IMR-90 (cell line): ENCODE measurements at places on chromosomes 6 and 20.

- H3K4me1 ChIP-seq: no peaks in the 10 kb centered on the region
- H3K4me3 ChIP-seq: no peak overlapping the region
- no peaks in the 10 kb centered on the region for H3K27me3 ChIP-seq
- no peak overlapping the region for H3K27ac ChIP-seq
- no peak for DNase-seq
These were observed 83.8 kb upstream of the FOXO3 start for GRCh38 chr6:108476847-108477430.

- H3K27ac ChIP-seq: no peak overlapping the region
- H3K27me3 ChIP-seq: no peaks in the 10 kb centered on the region
- H3K4me1 ChIP-seq: peaks cover 9% of the 10 kb centered on the region
- H3K4me3 ChIP-seq: no peak overlapping the region
- H3K36me3 ChIP-seq: no peaks in the 10 kb centered on the region
These were observed 54.9 kb upstream of the NT5E start for GRCh38 chr6:85394853-85395538.

DNA sequence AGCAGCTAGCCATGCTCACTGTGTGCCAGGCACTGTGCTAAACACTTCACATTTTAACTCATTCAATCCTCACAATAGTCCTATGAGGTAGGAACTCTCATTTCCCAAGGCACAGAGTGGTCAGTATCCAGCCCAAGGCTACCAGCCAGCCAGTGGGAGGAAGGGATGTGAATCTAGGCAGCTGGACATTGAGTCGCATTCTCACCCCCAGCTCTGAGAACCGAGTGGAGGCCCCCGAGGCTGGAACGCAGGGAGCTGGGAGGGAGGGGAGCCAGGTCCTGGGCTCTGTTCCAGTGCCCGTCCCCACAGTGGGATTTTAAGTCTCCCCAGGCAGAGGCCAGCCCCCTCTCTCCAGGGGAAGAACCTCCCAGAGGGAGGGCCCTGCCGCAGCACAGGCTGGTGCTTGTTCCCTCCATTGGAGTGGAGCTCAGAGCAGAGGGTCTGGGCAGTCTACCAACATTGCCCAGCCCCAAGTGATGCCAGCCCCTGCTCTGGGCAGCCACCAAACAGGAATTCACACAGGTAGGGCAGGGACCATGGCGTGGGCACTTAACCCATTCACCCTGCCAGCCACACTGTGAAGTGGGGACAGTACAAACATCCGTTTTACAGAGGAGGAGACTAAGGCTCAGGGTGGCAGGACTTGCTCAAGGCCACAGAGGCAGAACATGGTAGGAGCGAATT, 131.3 kb downstream of the CEBPB start:
- no peak overlapping the region for H3K4me3 ChIP-seq
- no peaks in the 10 kb centered on the region for H3K36me3 ChIP-seq
- DNase-seq: peak; percentile 72
- H3K27ac ChIP-seq: peak overlapping the region; percentile 70

- no peak overlapping the region for H3K27ac ChIP-seq
- H3K27me3 ChIP-seq: no peaks in the 10 kb centered on the region
- H3K36me3 ChIP-seq: peaks cover 2% of the 10 kb centered on the region; the same call in 1 of the 2 replicates
- H3K4me1 ChIP-seq: no peaks in the 10 kb centered on the region
- H3K4me3 ChIP-seq: no peak overlapping the region
These were observed 64.2 kb upstream of the XRN2 start for GRCh38 chr20:21238818-21239536.

GRCh38 chr20:13296070-13296469, 75.0 kb downstream of the ISM1 start:
- no peaks in the 10 kb centered on the region for H3K4me1 ChIP-seq
- H3K27ac ChIP-seq: no peak overlapping the region
- H3K4me3 ChIP-seq: no peak overlapping the region
- no peaks in the 10 kb centered on the region; the same call in 1 of the 2 replicates for H3K27me3 ChIP-seq
- no peaks in the 10 kb centered on the region for H3K36me3 ChIP-seq

DNA sequence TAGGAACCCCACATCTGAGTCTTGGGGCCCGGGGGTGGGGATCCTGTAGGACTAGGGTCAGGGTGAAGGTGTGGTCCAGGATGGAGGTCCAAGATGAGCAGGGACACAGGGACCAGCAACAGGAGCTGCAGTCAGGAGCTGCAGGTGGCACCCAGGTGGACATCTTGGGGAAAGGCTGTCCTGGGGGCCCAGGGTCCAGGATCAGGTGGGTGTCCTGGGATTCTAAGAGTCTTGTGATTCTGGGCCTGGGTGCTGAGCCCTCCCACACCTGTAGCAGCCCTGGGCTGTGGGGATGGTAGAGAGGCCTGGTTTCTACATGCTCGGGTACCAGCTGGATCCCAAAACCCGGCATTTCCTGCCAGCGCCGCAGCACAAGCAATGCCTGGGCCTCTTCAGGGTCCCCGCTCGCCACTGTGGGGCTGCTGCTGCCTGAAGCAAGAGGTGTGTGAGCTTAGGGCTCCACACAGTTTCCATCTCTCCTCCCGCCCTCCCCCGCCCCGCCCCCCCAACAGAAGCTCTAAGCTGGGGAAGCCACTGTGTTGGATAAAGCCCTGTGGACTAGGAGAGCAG, 20.7 kb downstream of the ERGIC3 start:
- DNase-seq: no peak
- peaks cover 14% of the 10 kb centered on the region for H3K36me3 ChIP-seq
- H3K27me3 ChIP-seq: no peaks in the 10 kb centered on the region

GRCh38 chr6:11224966-11225463, 7.5 kb downstream of the NEDD9 start:
- H3K36me3 ChIP-seq: peaks cover 3% of the 10 kb centered on the region; the same call in 1 of the 2 replicates
- no peak for DNase-seq
- H3K4me1 ChIP-seq: peaks cover 13% of the 10 kb centered on the region
- no peak overlapping the region for H3K27ac ChIP-seq

DNA sequence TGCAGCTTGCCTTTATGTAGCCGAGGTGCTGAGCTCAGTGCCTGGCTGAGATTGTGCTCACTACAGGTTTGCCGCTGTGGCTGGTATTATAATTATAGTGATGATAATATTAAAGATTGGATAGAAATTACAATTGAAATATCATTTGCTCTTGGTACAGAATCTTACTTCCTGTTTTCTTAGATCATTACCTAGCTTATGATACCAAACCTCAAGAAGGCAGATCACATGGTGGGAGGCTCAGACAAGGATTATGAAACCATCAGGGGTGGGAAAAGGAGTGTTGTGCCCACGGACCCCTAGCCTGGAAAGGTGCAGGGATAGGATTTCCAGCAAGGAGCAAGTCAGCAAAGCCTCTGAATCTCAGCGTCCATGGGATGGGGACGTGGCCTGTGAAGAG, 70.6 kb downstream of the IGF2R start:
- no peak overlapping the region for H3K27ac ChIP-seq
- DNase-seq: no peak
- H3K4me1 ChIP-seq: peaks cover 7% of the 10 kb centered on the region
- no peak overlapping the region for H3K4me3 ChIP-seq
- no peaks in the 10 kb centered on the region for H3K27me3 ChIP-seq
- peaks cover 57% of the 10 kb centered on the region for H3K36me3 ChIP-seq

DNA sequence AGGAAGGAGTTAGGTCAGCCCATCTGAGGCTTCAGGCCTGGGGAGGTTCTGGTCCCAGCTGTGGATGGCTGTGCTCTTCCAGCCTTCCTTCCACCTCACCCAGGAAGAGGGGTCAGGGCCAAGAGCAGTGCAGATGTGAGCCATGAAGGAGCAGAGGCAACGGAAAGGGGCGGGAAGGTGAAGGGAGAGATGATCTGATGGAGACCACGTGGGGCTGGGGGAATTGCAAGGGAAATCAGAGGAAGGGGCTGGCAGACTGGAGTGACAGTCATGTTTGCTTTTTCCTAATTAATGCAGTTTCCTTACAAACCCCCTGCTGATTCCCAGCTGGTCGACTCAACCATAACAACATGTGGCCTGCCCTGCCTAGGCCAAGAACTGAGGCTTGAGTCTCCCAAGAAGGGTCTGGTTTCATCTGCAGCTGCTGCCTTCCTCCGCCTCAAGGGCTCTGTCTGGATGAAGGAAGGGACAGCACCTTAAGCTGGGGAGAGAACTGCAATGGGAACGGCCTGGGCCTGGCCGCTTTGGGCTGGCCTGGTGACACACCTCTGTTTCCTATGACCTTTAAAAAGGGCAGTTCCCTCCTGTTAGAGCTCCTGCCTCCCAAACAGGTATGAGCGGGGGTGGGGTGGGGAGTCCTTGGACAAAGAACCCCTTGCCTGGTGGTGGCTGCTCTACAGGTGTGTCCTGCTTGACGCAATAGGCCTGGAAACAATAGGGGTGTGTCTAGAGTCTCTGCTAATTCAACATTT, 7.8 kb upstream of the MRPS18A start:
- H3K27me3 ChIP-seq: no peaks in the 10 kb centered on the region
- no peak overlapping the region for H3K4me3 ChIP-seq
- no peak for DNase-seq
- peaks cover 18% of the 10 kb centered on the region for H3K4me1 ChIP-seq
- no peaks in the 10 kb centered on the region for H3K36me3 ChIP-seq

DNA sequence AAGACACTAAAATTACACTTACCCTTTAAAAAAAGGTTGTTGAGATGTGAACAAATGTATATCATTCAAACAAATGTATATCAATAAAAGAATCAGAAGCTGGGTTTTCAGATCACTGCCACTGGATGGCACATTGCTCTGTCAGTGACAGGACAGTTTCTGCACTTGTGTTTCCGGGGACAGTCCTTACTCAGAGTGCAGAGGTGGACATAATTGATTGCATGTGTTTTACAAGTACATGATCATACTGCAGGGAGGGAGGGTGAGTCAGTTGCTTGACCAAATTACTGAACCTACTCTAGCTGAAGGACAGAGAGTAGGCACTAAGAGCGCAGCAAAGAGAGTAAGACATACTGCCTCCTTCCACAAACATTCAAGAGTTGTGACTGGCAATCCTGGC, 302.3 kb downstream of the TENT5A start:
- DNase-seq: peak; percentile 67
- H3K4me3 ChIP-seq: no peak overlapping the region
- H3K36me3 ChIP-seq: no peaks in the 10 kb centered on the region
- H3K27ac ChIP-seq: no peak overlapping the region
- H3K4me1 ChIP-seq: peaks cover 6% of the 10 kb centered on the region

DNA sequence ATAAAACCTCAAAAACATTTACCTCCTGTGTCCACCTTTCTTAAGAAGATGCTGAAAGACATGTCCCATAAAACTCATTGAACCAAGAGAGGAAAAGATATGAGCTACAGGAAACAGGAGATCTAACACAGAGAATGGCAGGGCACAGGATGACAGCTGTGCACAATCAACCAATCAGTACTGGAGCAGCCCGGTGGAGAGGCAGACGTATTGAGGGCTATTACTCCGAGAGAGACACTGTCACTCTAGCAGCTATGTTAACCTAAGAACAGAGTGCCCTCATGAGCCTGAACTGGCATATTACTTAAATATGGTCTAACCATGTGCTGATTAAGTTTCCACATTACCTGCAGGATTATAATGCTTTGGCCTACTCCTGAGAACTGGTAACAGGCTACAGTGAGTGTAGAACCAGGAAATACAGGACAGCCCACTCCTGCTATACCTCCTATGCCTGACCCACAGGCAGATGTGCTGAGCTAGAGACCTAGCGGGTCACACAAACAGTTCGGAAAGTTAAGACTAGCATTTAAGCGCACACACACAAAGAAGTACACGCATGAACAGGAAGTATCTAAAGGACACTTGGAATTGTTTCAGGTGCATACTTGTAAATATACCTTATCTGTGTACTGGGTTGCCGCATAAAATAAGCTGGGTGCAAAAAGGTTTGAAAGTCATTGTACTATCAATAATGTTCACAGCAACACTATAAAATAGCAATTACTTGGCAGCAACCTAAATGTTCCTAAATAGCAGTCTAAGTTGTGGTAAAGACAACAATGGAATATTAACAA, 199.3 kb upstream of the SHLD1 start:
- H3K4me1 ChIP-seq: no peaks in the 10 kb centered on the region
- H3K4me3 ChIP-seq: no peak overlapping the region
- no peaks in the 10 kb centered on the region for H3K27me3 ChIP-seq

GRCh38 chr6:161836643-161837448, 563.0 kb upstream of the AGPAT4 start:
- H3K36me3 ChIP-seq: no peaks in the 10 kb centered on the region
- DNase-seq: no peak
- no peaks in the 10 kb centered on the region for H3K27me3 ChIP-seq
- H3K4me3 ChIP-seq: no peak overlapping the region
- H3K4me1 ChIP-seq: no peaks in the 10 kb centered on the region
- no peak overlapping the region for H3K27ac ChIP-seq

- no peaks in the 10 kb centered on the region for H3K4me1 ChIP-seq
- no peaks in the 10 kb centered on the region for H3K27me3 ChIP-seq
- no peaks in the 10 kb centered on the region for H3K36me3 ChIP-seq
- H3K27ac ChIP-seq: no peak overlapping the region
- no peak overlapping the region for H3K4me3 ChIP-seq
- DNase-seq: no peak
These were observed 164.4 kb upstream of the JARID2 start for GRCh38 chr6:15081447-15081846.

DNA sequence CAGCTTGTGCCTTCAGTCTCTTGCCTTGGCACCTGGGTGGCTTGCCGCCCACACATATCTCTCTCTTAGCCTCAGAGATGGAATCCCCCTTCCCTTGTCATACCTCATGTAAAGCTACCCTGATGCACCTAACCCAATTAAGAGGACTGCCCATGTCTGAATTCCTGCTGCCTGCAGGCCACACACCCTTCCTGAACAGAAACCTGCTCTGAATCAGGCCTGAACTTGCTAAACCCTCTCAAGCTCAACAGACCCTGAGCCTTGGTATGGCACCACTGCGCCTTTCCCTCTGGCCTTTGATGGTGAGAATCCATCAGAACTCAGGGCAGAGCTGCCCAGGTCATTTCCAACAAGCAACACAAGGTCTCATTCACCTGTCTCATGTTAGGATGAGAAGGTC, 5.2 kb downstream of the RAET1G start:
- no peaks in the 10 kb centered on the region for H3K36me3 ChIP-seq
- no peak overlapping the region for H3K4me3 ChIP-seq
- no peak overlapping the region for H3K27ac ChIP-seq
- no peak for DNase-seq

DNA sequence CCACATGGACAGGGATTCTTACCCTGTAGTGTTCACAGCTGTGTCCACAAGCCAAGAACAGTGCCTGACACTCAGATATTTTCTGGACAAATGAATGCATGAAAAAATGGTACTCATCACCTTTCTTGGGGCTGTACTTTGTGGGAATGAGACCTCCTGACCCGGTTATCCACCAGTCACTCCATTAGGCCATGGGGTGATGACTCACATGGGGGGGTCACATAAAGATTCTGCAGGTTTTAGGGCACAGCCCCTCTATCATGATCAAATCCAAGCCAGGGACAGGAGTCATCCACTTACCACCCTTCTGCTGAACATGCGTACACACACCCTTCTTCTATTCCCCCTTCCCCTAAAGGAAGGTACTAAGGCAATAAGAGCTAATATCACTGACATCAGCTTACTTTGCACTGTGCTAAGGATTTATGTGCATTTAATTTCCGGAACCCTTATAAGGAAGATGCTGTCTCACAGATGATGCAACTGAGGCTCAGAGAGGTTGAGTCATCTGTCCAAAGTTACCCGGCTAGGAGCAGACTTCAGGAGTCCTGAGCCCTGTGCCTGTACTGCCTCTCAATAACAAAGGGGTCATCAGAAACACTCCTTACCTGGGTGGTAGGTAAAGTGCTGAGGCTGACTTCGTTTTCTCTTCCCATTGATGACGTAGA, 107.8 kb downstream of the NFATC2 start:
- H3K4me3 ChIP-seq: no peak overlapping the region
- H3K27me3 ChIP-seq: no peaks in the 10 kb centered on the region

GRCh38 chr6:33595001-33595846, 15.1 kb upstream of the BAK1 start:
- peaks cover 12% of the 10 kb centered on the region for H3K4me1 ChIP-seq
- H3K36me3 ChIP-seq: no peaks in the 10 kb centered on the region
- DNase-seq: peak; percentile 25
- no peaks in the 10 kb centered on the region for H3K27me3 ChIP-seq
